ENCODE measurements at places on chromosomes 3 and 15.

- no peak for DNase-seq
Observed at GRCh38 chr3:184523825-184524615, 37.6 kb upstream of the EPHB3 start.

DNA sequence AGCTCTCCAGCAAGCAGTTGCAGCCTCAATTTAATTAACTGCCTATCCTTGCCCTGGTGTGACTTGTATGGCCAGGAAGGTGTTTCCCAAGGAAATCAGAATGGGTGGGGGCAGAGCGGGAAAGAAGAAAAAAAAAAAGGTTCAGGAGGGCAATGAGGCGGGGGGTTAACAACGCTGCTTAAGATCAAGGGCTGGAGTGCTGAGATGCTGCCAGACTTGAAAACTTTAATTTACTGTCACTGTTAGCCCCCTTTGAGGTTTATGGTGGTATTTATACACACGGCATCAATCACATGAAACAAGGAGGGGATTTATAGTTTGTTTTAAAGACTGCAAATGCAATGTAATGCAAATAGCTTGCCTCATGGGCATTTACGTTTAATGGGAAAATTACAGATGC is 319.4 kb upstream of the NR2F2 start:
- DNase-seq = no peak

GRCh38 chr15:93880358-93880757 is 351.0 kb upstream of the MCTP2 start:
- no peak for DNase-seq

GRCh38 chr15:77604973-77605372 is 27.7 kb downstream of the LINGO1 start:
- no peak for DNase-seq

GRCh38 chr3:8756671-8757070 is 12.7 kb downstream of the OXTR start:
- peak; percentile 77 for DNase-seq

DNA sequence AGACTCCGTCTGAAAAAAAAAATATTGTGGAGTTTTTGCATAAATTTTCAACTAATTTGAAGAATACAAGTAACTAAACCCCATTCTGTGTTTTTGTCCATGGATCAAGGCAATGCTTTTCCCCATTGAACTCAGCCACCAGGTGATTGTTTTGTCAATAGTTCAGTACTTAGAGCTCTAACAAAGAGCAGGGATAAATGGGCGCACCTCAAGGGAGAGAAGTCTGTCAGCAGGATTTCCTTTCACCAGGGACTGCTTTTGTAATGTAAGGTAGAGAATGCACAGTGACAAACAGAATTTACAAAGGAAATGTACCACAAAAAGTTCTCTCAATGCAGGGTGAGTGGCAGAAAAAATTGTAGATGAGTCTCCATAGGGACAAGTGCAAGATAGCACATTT is 10.8 kb upstream of the ATP13A5 start:
- no peak for DNase-seq
